CD8-positive, alpha-beta memory T cell (primary cell): ENCODE measurements at places on chromosomes 5 and 9. TPM values are rescaled to one million over a fixed set of nuclear protein-coding genes. Genes with fewer than 3 reads are reported as not detected.

DNA sequence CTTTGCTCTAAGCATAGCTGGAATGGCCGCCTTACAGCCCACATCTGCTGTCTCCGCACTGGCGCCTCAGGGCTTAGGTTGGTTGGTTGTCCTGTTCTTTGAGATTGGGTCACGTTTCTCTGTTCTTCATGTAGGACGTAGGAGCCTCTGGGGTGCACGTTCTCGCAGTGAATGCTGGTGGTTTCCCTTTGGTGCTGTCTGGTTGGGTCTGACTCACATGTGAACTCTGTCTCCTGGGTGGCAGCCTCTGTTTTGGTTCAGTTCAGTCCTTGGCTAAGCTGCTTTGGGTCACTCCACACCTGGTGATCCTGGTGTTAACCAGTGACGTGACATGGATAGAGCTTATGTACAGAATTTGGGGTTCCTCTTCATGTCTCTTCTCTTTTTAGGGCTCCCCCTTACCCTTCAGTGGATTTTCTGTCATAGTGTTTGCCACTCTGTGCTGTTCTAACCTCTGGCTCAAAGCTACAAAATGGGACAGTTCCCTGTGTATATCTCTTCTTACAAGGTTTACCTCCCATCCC, 12.6 kb upstream of the LPCAT1 start:
- peak overlapping the region; percentile 74 for H3K27ac ChIP-seq
- peak overlapping the region; percentile 51 for H3K4me3 ChIP-seq
- peak; percentile 60 for DNase-seq
- peaks cover 26% of the 10 kb centered on the region for H3K4me1 ChIP-seq
- H3K36me3 ChIP-seq, result no peaks in the 10 kb centered on the region
- H3K27me3 ChIP-seq, result no peaks in the 10 kb centered on the region

DNA sequence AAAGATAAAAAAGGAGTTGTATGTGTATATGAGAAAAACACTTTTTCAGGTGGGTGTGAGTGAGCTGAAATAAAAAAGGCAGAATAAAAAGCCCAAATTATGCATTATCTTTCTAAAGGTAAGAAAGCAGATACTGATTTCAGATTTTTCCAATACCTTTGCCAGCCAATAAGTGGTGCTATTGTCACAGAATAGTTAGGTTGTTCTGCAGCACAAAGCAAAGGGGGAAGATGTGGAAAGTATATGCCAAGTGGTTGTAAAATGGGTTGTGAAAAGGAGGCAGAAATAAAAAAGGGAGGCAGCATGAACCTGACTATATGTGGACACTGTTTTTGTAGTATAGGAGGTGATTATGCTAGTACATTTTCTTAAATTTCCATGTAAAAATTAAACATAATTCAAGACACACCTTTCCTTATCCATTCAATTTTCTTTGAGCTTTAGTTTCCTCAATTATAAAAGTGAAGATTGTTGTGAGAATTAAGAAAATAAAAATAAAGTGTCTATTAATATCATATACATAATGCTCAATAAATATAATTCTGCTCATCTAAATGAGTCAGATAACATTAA, 106.7 kb downstream of the SMIM15 start:
- H3K36me3 ChIP-seq, result no peaks in the 10 kb centered on the region
- no peak overlapping the region for H3K4me3 ChIP-seq
- no peaks in the 10 kb centered on the region for H3K4me1 ChIP-seq

DNA sequence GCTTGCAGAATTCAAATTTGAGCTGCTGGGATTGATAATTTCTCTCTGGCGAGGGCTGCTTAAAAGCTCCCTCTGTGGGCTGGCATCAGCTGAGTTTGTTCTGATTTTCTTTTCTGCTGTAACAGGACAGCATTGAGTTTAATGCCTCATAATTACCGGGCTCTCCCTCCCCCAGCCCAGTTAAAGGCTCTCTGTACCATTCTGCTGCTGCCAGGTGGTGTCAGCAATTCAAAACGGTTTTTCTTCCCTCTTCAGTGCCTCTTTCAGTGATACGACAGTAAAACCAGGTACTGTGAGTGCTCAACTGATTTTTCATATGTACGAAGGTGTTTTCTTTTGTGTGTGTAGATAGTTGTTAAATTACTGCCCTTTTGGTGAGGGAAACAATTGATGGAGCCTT, 509.3 kb upstream of the CTNND2 start:
- no peaks in the 10 kb centered on the region for H3K27me3 ChIP-seq
- no peak overlapping the region for H3K27ac ChIP-seq
- no peak for DNase-seq
- H3K4me3 ChIP-seq, result no peak overlapping the region
- no peaks in the 10 kb centered on the region for H3K4me1 ChIP-seq

GRCh38 chr5:143051244-143052058, 281.3 kb downstream of the ARHGAP26 start:
- H3K4me1 ChIP-seq, result no peaks in the 10 kb centered on the region
- no peak for DNase-seq
- no peak overlapping the region for H3K4me3 ChIP-seq
- H3K27me3 ChIP-seq, result no peaks in the 10 kb centered on the region

- H3K4me3 ChIP-seq, result no peak overlapping the region
- H3K27me3 ChIP-seq, result no peaks in the 10 kb centered on the region
- DNase-seq, result no peak
- no peaks in the 10 kb centered on the region for H3K36me3 ChIP-seq
- no peaks in the 10 kb centered on the region for H3K4me1 ChIP-seq
These were observed 245.1 kb upstream of the ELAVL2 start for GRCh38 chr9:24071091-24071490.

- no peaks in the 10 kb centered on the region for H3K36me3 ChIP-seq
- H3K4me1 ChIP-seq, result peaks cover 90% of the 10 kb centered on the region
- no peaks in the 10 kb centered on the region for H3K27me3 ChIP-seq
- no peak overlapping the region for H3K27ac ChIP-seq
These were observed 3.1 kb upstream of the HRH2 start for GRCh38 chr5:175654807-175655206.

- H3K4me1 ChIP-seq, result no peaks in the 10 kb centered on the region
- H3K36me3 ChIP-seq, result no peaks in the 10 kb centered on the region
- H3K27ac ChIP-seq, result no peak overlapping the region
- H3K27me3 ChIP-seq, result no peaks in the 10 kb centered on the region
- no peak overlapping the region for H3K4me3 ChIP-seq
These were observed 115.5 kb downstream of the C9orf50 start for GRCh38 chr9:129505270-129505902.

- no peaks in the 10 kb centered on the region for H3K36me3 ChIP-seq
- no peak for DNase-seq
- no peaks in the 10 kb centered on the region for H3K27me3 ChIP-seq
- H3K27ac ChIP-seq, result no peak overlapping the region
These were observed 54.3 kb downstream of the ASS1 start for GRCh38 chr9:130498918-130499698.

- H3K36me3 ChIP-seq, result no peaks in the 10 kb centered on the region
- no peak overlapping the region for H3K27ac ChIP-seq
- H3K4me1 ChIP-seq, result peaks cover 8% of the 10 kb centered on the region
- H3K27me3 ChIP-seq, result no peaks in the 10 kb centered on the region
- H3K4me3 ChIP-seq, result no peak overlapping the region
These were observed 28.9 kb upstream of the GLIS3 start for GRCh38 chr9:4328723-4329122.

GRCh38 chr5:67361932-67362729, 165.5 kb upstream of the CD180 start:
- DNase-seq, result no peak
- no peak overlapping the region for H3K27ac ChIP-seq
- no peaks in the 10 kb centered on the region for H3K27me3 ChIP-seq
- no peaks in the 10 kb centered on the region for H3K36me3 ChIP-seq
- peaks cover 11% of the 10 kb centered on the region for H3K4me1 ChIP-seq
- no peak overlapping the region for H3K4me3 ChIP-seq

GRCh38 chr9:86733929-86734328, 213.4 kb downstream of the GAS1 start:
- no peaks in the 10 kb centered on the region for H3K36me3 ChIP-seq
- H3K4me1 ChIP-seq, result no peaks in the 10 kb centered on the region
- H3K27me3 ChIP-seq, result peaks cover 3% of the 10 kb centered on the region
- no peak overlapping the region for H3K4me3 ChIP-seq

GRCh38 chr9:2015581-2016407, 647 bp downstream of the SMARCA2 start:
- H3K36me3 ChIP-seq, result no peaks in the 10 kb centered on the region
- H3K4me3 ChIP-seq, result peak overlapping the region; percentile 92
- H3K4me1 ChIP-seq, result peaks cover 28% of the 10 kb centered on the region
- peak; percentile 45 for DNase-seq
- no peaks in the 10 kb centered on the region for H3K27me3 ChIP-seq
- peak overlapping the region; percentile 91 for H3K27ac ChIP-seq

DNA sequence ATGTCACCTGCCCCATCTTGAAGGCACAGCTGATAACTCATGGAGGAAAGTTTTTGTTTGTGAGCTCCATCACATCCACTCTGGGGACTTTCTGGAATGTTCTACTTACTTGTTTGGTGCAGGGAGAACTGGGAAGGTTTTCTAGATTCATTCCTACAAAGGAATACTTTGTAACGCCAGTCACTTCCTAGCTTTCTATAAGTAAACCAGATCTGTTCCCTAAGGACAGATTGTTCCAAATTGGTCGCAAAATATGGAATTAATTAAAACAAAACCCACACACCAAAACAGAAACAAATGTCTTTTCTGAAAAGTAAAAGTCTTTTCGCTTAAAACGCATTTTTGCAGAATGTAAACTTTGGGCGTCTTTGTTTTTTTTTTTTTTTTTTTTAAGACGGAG, 167.6 kb downstream of the PDZD2 start:
- no peak for DNase-seq
- H3K27me3 ChIP-seq, result no peaks in the 10 kb centered on the region
- no peak overlapping the region for H3K27ac ChIP-seq

- H3K4me1 ChIP-seq, result no peaks in the 10 kb centered on the region
- no peak overlapping the region for H3K4me3 ChIP-seq
- H3K27ac ChIP-seq, result no peak overlapping the region
- DNase-seq, result no peak
These were observed 82.0 kb upstream of the HAPLN1 start for GRCh38 chr5:83802686-83803085.

GRCh38 chr5:167485061-167485774, 806.2 kb upstream of the WWC1 start:
- no peak overlapping the region for H3K27ac ChIP-seq
- no peaks in the 10 kb centered on the region for H3K4me1 ChIP-seq
- no peak overlapping the region for H3K4me3 ChIP-seq
- no peaks in the 10 kb centered on the region for H3K27me3 ChIP-seq
- no peaks in the 10 kb centered on the region for H3K36me3 ChIP-seq

- H3K27me3 ChIP-seq, result no peaks in the 10 kb centered on the region
- no peaks in the 10 kb centered on the region for H3K4me1 ChIP-seq
- DNase-seq, result no peak
- no peak overlapping the region for H3K4me3 ChIP-seq
- no peaks in the 10 kb centered on the region for H3K36me3 ChIP-seq
These were observed 446.9 kb downstream of the SEMA5A start for GRCh38 chr5:9098990-9099389.

DNA sequence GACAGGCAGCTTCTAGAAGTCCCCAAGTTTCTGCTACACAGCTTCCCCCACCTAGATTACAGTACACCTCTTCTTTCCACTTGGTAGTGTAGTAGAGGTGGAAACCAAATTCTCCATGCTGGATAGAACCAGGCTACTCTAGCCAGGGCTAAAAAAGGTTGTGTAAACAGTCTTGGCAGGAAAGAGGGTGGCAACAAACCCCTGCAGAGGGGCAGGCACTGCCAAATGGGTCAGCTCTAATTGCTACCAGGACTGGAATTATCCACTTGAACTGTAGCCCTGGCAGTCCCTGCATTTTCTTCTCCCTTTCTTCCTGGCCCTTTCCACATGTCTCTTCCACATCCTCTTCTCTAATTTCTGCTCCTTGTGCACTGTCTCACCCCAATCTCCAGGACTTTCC, 24.8 kb downstream of the RANBP3L start:
- DNase-seq, result no peak
- H3K36me3 ChIP-seq, result no peaks in the 10 kb centered on the region
- H3K27me3 ChIP-seq, result no peaks in the 10 kb centered on the region
- no peak overlapping the region for H3K27ac ChIP-seq
- H3K4me1 ChIP-seq, result no peaks in the 10 kb centered on the region

- H3K36me3 ChIP-seq, result no peaks in the 10 kb centered on the region
- H3K27ac ChIP-seq, result no peak overlapping the region
- no peak for DNase-seq
- H3K4me3 ChIP-seq, result no peak overlapping the region
- no peaks in the 10 kb centered on the region for H3K4me1 ChIP-seq
These were observed 114.0 kb downstream of the C9orf50 start for GRCh38 chr9:129506892-129507291.

- H3K27me3 ChIP-seq, result no peaks in the 10 kb centered on the region
- peak overlapping the region; percentile 92 for H3K27ac ChIP-seq
- peak; percentile 12 for DNase-seq
- H3K36me3 ChIP-seq, result peaks cover 16% of the 10 kb centered on the region
These were observed 5.2 kb downstream of the DUSP1 start for GRCh38 chr5:172765766-172766286.

- H3K27ac ChIP-seq, result no peak overlapping the region
- no peaks in the 10 kb centered on the region for H3K27me3 ChIP-seq
- H3K36me3 ChIP-seq, result no peaks in the 10 kb centered on the region
- no peak for DNase-seq
- H3K4me1 ChIP-seq, result no peaks in the 10 kb centered on the region
These were observed 90.7 kb downstream of the MAT2B start for GRCh38 chr5:163595932-163596607.

DNA sequence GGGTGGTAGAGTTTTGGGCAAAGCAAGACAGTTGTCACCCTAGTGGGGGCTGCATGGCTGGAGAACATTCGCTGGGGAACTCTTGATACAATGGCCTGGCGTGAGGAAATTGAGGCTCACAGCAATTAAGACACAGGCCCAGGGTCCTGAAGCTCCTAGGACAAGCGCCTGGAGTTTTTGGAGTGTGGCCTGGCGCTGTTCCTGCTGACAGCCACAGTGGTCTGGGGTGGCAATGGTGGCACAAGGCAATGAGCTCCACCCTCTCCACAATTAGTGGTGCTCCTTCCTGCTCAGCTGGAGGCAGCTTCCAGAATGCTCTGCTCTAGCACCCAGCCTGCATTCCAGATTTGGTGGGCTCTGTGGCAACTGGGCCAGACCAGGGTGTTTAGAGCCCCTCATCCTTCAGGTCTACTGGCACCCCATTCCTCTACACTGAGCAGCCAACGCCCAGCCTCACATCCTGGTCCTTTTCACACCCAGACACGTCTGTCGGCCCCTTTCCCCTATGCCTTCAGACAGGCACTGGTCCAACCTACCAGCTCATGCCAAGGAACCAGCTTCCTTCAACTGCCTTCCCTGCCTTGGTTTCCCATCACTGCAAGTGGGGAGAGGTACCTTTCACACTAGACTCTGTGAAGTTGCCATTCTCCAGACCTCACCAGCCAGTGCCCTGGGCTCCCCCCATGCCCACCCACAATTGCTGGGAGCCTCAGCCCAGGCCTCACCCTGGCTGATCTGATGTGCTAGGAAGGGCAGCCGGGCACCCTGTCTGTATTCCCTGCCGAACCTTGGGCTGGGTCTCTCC, 138.1 kb upstream of the COL5A1 start:
- H3K4me1 ChIP-seq, result no peaks in the 10 kb centered on the region
- H3K4me3 ChIP-seq, result no peak overlapping the region
- H3K36me3 ChIP-seq, result no peaks in the 10 kb centered on the region
- DNase-seq, result no peak

C9 gene
- total RNA-seq, result not detected

F12 gene
- 9.2 TPM for total RNA-seq

ARL14EPL gene
- total RNA-seq, result not detected

DNAJB5 gene
- 3.3 TPM for total RNA-seq

INSL6 gene
- total RNA-seq, result not detected

HAVCR1 gene
- 0.27 TPM for total RNA-seq

NUTM2G gene
- not detected for total RNA-seq

LRRC70 gene
- total RNA-seq, result 0.13 TPM

RGS7BP gene
- total RNA-seq, result not detected

ENTPD8 gene
- total RNA-seq, result not detected

NR2F1-AS1 gene
- total RNA-seq, result not detected

KLHL3 gene
- 3.3 TPM for total RNA-seq

PTTG1 gene
- 82.2 TPM for total RNA-seq
